ENCODE measurements at places on chromosomes 6 and 20.

- no peak for DNase-seq
These were observed 48.2 kb downstream of the PTPRA start for GRCh38 chr20:2921506-2921905.

DNA sequence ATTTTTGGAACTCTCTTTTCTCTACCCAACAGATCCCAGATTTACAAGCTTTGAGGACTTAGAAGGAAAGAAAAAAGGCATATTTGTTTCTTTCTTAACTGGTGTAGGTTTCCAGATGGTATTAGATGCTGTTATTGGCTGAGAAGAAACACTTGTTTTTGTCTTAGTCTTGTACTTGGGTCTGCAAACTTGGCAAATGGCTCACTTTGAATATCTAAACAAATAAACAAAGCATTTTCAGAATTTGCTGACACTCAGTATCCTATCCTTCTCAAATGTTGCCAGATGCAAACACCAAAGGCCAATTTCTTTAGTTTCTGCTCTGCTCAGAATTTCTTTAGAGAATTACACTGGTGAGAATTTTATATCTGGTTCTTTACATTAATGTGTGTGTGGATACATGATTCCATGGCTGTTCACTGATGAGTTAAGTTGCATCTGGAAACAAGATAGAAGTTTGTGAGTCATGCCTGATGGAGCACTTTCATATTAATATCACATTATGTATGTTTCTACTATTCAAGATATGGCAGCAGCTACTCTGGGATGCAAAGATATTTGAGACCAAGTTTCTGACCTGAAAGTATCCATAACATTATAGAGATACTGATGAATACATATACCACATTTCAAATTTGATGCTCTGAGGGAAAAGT is 43.7 kb upstream of the CEP162 start:
- no peak for DNase-seq

DNA sequence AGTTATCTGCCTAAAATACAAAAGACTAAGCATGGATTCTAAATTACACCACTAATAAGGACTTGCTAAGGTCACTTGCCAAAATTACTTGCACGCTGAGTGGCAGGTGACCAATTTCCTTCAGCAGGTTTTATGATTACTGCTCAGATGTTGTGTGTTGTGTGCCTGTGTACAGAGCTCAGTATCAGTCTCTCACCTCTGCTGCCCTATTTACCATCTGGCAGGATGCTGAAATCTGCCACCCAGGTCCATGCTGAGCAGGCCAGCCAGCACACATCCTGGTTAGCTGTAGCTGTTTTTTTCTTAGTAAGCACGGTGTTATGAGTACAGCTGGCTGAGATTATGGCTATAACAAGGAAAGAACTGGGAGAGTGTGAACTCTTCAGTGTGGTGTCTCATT is 34.0 kb downstream of the ELOVL4 start:
- DNase-seq: no peak

DNA sequence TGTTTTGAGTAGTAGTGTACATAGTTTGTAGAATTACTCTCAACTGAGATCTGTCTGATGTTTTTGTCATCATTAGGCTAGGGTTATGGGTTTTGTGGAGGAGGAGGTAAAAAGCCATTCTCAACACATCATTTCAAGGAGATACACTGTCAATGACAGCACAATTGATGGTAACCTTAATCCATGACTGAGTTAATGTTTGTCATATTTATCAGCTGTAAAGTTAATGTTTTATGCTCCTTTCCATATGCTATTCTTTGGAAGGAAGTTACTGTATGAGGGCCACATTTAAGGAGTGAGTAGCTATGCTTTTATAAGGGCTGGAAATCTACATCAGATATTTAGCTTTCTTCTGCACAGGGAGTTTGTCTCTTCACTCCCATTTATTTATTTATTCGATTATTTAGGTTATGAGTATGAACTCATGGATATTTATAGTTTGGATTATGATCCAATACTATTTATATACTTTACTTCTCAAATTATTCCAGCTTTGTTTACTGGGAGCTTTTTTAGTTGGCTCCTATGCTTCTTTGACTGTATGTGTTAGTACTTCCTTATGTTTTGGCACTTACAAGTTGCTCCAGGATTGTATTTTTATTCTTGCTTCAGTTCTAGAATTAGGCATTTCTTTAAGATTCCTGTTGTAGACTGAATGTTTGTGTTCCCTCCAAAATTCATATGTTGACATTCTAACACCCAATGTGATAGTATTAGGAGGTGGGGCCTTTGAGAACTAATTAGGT is 156.6 kb upstream of the HCRTR2 start:
- no peak for DNase-seq

DNA sequence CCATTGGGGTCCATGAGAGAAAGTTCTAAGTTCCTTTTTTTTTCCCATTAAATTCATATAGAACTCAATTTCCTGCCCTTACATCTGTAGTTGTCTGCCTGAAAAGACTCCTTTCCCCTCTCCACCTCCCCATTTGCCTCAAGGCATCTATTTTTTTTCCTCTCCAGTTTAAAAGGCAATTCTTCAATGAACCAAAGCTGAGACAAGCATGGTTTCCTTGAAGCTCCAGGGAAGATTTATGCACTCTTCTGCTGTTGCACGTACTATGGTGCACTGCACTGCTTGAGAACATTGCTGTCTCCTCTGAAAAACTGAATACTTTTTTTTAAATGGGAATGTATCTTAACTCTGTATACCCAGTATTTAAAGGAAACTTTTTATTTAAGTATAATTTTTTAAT is 465.2 kb downstream of the CD83 start:
- no peak for DNase-seq
